ENCODE measurements at places on chromosomes 5 and 9.

GRCh38 chr9:108565651-108566378 lies 290.0 kb downstream of the ACTL7B start:
- no peak for DNase-seq

GRCh38 chr9:69822116-69822750 lies 1.6 kb downstream of the CFAP95 start:
- no peak for DNase-seq

- no peak for DNase-seq
These were observed 2.5 kb upstream of the FGF1 start for GRCh38 chr5:142688281-142688989.

DNA sequence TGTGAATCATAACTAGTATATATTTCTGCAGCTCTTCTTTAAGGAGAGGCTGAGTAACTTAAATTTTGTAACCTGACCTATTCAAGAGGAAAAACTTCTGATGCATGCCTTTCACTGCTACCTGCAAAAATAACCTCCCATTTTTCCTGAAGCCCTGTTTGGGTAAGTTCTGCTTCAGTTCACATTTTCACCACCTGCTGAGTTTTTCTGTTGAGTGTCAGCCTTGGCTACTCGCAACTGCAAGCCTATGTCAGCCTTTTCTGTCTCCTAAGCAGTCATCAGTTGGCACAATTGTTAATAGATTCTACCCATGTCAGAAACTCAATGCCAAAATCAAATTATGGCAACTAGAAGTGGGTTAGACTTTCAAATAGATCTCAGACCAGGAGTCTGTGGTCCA lies 8.2 kb upstream of the TNFAIP8 start:
- DNase-seq = no peak

DNA sequence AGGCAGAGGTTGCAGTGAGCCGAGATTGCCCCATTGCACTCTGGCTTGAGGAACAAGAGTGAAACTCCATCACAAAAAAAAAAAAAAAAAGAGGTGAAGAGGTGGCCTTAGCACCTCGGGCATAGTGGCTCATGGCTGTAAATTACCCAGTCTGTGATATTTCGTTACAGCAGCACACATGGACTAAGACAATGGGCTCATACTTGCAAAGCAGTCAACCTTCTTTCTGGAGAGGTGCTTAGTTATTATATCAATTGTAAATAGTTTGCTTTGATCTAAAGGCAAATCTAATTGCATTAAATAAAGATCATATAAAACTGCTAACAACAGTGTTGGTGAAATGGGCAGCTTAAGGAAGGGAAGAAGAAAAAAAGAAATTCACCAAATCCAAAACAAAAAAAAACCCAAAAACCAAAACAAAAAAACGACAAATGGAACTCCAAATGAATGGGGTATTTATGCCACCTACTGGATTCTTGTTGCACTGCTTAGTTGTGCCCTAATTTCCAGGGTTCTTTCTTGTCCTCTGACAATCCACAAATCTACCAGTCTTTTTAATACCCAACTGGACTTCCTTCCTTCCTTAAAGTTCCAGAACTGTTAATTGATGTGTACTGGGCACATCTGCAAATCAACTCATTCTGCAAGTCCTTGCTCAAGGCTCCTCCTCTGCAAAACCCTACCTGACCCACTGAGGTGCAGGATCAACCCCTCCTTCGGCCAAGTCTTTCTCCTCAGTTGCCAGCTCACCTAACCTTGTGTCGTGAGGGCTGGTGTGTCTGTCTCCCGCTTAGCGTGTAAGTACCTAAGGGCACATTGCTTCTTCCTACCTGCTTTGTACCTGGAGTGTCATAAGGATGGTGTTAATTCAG lies 35.0 kb upstream of the DMRT1 start:
- no peak for DNase-seq

DNA sequence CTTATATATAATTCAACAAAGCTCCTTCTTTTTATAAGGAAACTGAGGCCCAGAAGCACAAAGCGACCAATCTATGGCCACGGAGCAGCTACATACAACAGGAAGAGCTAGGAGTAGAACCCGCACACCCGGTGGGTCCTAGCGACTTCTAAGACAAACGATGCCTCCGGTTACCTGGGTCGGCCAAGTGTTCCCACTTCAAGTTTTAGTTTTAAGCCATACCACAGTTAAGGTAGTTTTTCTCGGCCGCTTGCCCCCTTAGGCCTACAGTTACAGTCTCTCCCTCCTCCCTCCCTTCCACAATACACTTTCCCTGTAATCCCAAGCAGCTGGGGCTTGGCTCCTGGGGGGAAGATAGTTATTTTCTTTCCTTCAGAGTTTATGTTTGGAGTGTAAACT lies 533 bp downstream of the SREK1IP1 start:
- DNase-seq = peak; percentile 6

- no peak for DNase-seq
These were observed 201.0 kb upstream of the RAI14 start for GRCh38 chr5:34455098-34455497.

- DNase-seq = no peak
These were observed 14.7 kb upstream of the PWWP2A start for GRCh38 chr5:160133918-160134304.

Measured in stimulated activated CD4-positive, alpha-beta T cell treated with anti-CD3 and anti-CD28 coated beads, TNF-alpha, amount 100 ng/mL, for 48 hours (primary cell).